ENCODE measurements at places on chromosomes 7 and 10. TPM values are rescaled to one million over a fixed set of nuclear protein-coding genes. Genes with fewer than 3 reads are reported as not detected.

DNA sequence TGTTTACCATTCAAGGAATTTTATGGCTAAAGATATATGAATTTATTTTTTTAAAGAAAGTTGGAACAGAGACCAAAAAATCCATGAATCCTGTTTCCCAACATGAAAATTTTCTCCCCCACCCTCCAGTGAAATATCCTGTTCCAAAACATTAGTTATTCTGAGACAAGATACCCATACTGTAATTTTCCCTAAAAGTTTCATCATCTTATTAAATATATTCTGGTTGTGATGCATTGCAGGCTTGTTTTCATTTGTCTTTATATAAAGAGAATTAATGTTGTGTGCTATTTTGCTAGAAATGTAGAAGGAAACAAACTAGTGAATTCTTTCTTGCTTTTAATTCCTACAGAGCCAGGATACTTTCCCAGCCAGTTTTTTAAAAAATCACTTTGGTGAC lies 106.6 kb downstream of the EXOC4 start:
- H3K4me3 ChIP-seq, result no peak overlapping the region
- H3K27ac ChIP-seq, result no peak overlapping the region
- H3K36me3 ChIP-seq, result no peaks in the 10 kb centered on the region
- peaks cover 10% of the 10 kb centered on the region for H3K4me1 ChIP-seq
- DNase-seq, result no peak
- H3K27me3 ChIP-seq, result no peaks in the 10 kb centered on the region

Gene PRKCQ
- total RNA-seq, result under 0.01 TPM

Gene CLRN3
- not detected for total RNA-seq

- DNase-seq, result no peak
- peaks cover 3% of the 10 kb centered on the region for H3K27me3 ChIP-seq
- H3K27ac ChIP-seq, result no peak overlapping the region
Observed at GRCh38 chr10:80253266-80253962, 36.0 kb downstream of the MAT1A start.

- DNase-seq, result no peak
- no peak overlapping the region for H3K4me3 ChIP-seq
- H3K36me3 ChIP-seq, result no peaks in the 10 kb centered on the region
- H3K4me1 ChIP-seq, result no peaks in the 10 kb centered on the region
Observed at GRCh38 chr10:71657604-71658466, 61.7 kb downstream of the C10orf105 start.

DNA sequence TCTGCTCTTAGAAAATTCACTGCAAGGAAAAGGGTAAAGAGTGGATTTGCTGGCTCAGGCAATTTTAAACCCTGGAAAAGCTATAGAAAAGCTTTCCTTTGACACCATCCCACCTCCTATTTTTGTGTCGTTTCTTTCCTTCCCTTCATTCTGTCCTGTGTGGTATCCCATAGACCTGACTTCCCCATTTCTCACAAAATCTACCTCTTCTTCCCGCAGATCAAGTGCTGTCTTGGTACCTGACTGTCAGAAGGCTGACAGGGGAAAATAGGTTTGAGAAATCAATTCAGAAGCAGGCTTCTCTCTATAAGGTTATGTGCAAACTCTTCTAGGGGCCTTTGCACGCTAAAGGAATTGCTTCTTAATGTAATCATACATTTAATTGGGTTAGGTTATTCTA lies 98.9 kb downstream of the MTPN start:
- no peaks in the 10 kb centered on the region for H3K4me1 ChIP-seq
- peaks cover 2% of the 10 kb centered on the region for H3K27me3 ChIP-seq
- no peak overlapping the region for H3K4me3 ChIP-seq
- no peak for DNase-seq
- no peaks in the 10 kb centered on the region for H3K36me3 ChIP-seq
- no peak overlapping the region for H3K27ac ChIP-seq

Gene SAMD9L
- 6.4 TPM for total RNA-seq

- no peak for DNase-seq
- H3K27me3 ChIP-seq, result no peaks in the 10 kb centered on the region
- no peak overlapping the region for H3K4me3 ChIP-seq
- H3K27ac ChIP-seq, result no peak overlapping the region
- H3K4me1 ChIP-seq, result no peaks in the 10 kb centered on the region
Observed at GRCh38 chr7:17898111-17898510, 42.2 kb downstream of the SNX13 start.

- H3K4me3 ChIP-seq, result no peak overlapping the region
- H3K27me3 ChIP-seq, result no peaks in the 10 kb centered on the region
- no peak overlapping the region for H3K27ac ChIP-seq
- DNase-seq, result peak; percentile 36
- no peaks in the 10 kb centered on the region for H3K36me3 ChIP-seq
Observed at GRCh38 chr7:111012149-111012548, 78.8 kb upstream of the LRRN3 start.

GRCh38 chr7:131556053-131556908 lies at the start of gene PODXL:
Gene PODXL (minus strand): TSS chr7:131556628. CDS start chr7:131556359, 269 bp downstream.
- peak within 1 kb of the TSS; percentile 65 for H3K4me3 ChIP-seq
- no peak within 1 kb of the TSS for H3K27ac ChIP-seq
- H3K36me3 ChIP-seq, result no peaks in the 10 kb centered on the region
- H3K27me3 ChIP-seq, result peaks cover 33% of the 10 kb centered on the region
- H3K4me1 ChIP-seq, result 0 out of 2 replicates have a peak, but pooled peaks cover 4% of the 10 kb centered on the region

DNA sequence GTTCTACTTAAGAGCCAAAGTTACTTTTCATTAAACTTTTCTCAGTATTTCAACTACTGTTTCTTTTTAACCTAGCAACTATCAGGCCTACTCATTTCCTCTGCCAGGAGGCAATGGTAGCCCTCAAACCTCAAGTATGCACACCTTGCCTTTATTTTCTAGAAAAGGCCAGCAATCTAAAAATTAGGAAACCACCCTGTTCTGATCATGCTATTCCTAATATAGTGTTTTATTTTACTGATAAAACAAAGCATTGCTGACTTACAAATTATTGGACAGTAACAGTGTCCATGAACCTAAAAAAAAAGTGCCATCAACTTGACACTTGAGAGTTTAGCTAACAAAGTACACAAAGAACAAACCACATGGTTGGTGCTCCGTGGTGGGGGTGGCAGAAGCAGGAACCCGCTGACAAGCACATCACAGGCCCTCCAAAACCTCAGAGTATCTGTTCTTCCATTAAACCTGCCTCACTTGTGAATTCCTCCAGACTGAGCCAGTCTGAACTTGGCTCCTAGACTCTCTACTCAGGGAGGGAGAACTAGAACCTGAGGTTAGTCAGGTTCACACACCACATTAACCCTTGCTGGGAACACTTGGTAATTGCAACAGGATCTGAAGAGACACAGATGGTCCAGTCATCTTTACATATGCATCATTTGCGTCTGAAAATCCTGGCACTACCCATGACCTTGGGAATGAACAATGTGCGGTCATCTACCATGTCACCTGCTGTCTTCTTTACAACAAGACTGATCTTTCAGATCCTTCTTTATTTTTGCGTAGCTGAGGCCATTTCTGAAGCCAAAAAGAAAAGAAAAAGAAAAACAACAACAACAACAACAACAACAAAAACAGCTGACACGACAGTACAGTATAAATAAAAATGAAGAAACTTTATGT lies 31.9 kb downstream of the PIP4K2A start:
- no peaks in the 10 kb centered on the region for H3K27me3 ChIP-seq
- peak; percentile 58 for DNase-seq
- H3K36me3 ChIP-seq, result no peaks in the 10 kb centered on the region
- peaks cover 20% of the 10 kb centered on the region for H3K4me1 ChIP-seq
- H3K4me3 ChIP-seq, result no peak overlapping the region
- no peak overlapping the region for H3K27ac ChIP-seq

Gene GTPBP4
- total RNA-seq, result 71.7 TPM

GRCh38 chr7:69643708-69644445 lies 45.6 kb downstream of the AUTS2 start:
- no peaks in the 10 kb centered on the region for H3K27me3 ChIP-seq
- H3K36me3 ChIP-seq, result no peaks in the 10 kb centered on the region
- no peaks in the 10 kb centered on the region for H3K4me1 ChIP-seq
- DNase-seq, result no peak
- H3K27ac ChIP-seq, result no peak overlapping the region

- no peak overlapping the region for H3K27ac ChIP-seq
- H3K27me3 ChIP-seq, result no peaks in the 10 kb centered on the region
- DNase-seq, result no peak
- no peak overlapping the region for H3K4me3 ChIP-seq
- H3K4me1 ChIP-seq, result no peaks in the 10 kb centered on the region
- 0 out of 2 replicates have a peak, but pooled peaks cover 1% of the 10 kb centered on the region for H3K36me3 ChIP-seq
Observed at GRCh38 chr7:55917771-55918170, 30.5 kb downstream of the ZNF713 start.

DNA sequence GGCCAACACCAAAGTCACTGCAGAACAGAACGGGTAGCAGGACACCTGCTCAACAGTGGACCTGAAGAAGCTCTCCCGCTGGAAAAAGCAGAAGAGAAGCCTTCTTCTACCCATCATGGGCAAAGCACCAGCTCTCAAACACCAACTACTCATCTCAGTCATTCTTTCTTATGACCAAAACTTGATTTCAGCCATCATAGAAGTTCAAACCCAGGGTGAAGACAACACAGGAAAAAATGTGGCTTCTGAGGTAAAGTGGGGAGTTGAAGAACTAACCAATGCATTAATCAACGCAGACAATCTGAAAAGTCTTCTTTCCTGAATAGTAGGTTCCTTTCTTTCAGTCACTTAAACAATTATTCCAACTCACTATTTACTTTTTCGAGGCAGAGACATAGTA lies 83.3 kb downstream of the ELMO1 start:
- no peak for DNase-seq
- H3K27me3 ChIP-seq, result no peaks in the 10 kb centered on the region
- H3K36me3 ChIP-seq, result no peaks in the 10 kb centered on the region
- H3K4me1 ChIP-seq, result no peaks in the 10 kb centered on the region
- H3K27ac ChIP-seq, result no peak overlapping the region
- no peak overlapping the region for H3K4me3 ChIP-seq

GRCh38 chr7:88431882-88432281 lies 125.2 kb upstream of the STEAP4 start:
- no peaks in the 10 kb centered on the region for H3K36me3 ChIP-seq
- no peaks in the 10 kb centered on the region for H3K4me1 ChIP-seq
- H3K27ac ChIP-seq, result no peak overlapping the region
- no peak overlapping the region for H3K4me3 ChIP-seq

DNA sequence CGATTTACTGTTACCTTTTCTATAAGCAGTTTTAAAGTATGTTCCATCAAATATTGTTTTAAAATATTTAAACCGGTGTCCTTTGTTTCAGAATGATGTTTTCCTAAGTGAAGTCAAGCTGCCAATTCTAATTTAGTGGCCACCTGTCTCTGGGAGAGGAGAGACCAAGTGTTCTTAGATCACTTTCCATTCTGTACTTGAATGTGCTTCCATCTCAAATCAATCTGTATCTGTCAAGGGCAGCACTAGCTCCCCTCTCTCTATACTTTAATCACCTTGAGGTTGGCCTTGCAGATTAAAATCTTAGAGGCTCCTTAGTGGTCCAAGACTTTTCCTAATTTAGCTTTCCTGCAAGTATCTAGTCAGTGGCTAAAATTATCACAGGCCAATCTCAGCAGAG lies 49.6 kb downstream of the LGI1 start:
- H3K4me1 ChIP-seq, result no peaks in the 10 kb centered on the region
- H3K27me3 ChIP-seq, result peaks cover 3% of the 10 kb centered on the region
- H3K4me3 ChIP-seq, result no peak overlapping the region
- H3K36me3 ChIP-seq, result no peaks in the 10 kb centered on the region
- H3K27ac ChIP-seq, result no peak overlapping the region

- H3K4me3 ChIP-seq, result no peak overlapping the region
- DNase-seq, result no peak
- H3K27ac ChIP-seq, result no peak overlapping the region
- H3K4me1 ChIP-seq, result no peaks in the 10 kb centered on the region
- peaks cover 27% of the 10 kb centered on the region for H3K27me3 ChIP-seq
Observed at GRCh38 chr7:412313-412710, 107.3 kb downstream of the PDGFA start.

Gene CCL26
- total RNA-seq, result not detected
